ENCODE measurements at places on chromosomes 3 and 15.
A peak's percentile ranks its signal among the peaks of the same experiment; 100 is the strongest.

DNA sequence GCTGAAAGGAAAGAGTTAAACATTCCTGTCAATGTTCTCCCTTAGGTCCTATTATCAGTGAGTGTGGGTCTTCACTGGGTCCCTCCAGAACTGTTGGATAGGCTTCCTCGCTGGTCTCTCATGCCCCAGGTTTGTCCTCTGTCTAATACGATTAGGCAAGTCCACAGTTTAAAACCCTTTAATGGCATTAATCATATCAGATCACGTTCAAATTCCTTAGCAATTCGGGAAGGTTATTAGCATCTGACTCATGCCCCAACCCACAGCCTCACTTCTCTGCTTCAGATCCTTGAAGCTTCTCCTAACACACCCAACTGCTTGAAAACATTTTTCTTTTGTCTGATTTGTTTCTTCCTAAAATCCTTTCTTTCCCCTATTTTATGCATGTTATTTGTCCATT lies 224.3 kb upstream of the ATP10A start:
- DNase-seq, result no peak

GRCh38 chr3:169769287-169770181 lies at the start of gene ACTRT3:
Gene ACTRT3, minus strand, starts transcription at chr3:169769561. Its CDS starts 41 bp downstream, at chr3:169769520.
- DNase-seq, result peak; percentile 92

- no peak for DNase-seq
Observed at GRCh38 chr15:70837476-70837875, 16.5 kb downstream of the LARP6 start.

DNA sequence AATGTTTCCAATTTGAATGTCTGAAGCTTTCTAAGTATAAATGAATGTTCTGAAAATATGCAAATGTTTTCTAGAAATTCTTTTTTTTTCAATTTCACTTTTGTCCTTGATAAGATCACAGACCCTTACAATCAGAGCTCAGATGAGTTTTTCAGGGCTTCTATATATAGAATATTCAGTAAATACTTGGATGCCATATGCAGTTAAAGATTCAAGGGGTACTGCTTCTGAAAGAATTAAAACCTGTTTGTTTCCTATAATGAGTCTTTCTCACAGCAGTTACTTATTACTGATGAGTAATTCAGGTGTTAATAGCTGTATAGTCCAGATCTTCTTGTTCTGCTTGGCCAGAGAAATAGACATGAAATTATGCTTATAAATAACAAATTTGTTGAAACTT lies 812.6 kb downstream of the ZPLD1 start:
- no peak for DNase-seq

GRCh38 chr15:78654272-78654671 lies 13.3 kb upstream of the CHRNB4 start:
- DNase-seq, result no peak

- DNase-seq, result no peak
Observed at GRCh38 chr3:194080436-194080835, 55.5 kb upstream of the HES1 start.

GRCh38 chr15:98866511-98866910 lies 141.1 kb downstream of the PGPEP1L start:
- no peak for DNase-seq

- no peak for DNase-seq
Observed at GRCh38 chr3:77885381-77885780, 845.5 kb downstream of the ROBO2 start.

GRCh38 chr3:119559441-119559963 lies at the start of gene CD80:
Gene CD80, minus strand, starts transcription at chr3:119559614. Its CDS starts 1,886 bp downstream, at chr3:119557728.
- no peak for DNase-seq

DNA sequence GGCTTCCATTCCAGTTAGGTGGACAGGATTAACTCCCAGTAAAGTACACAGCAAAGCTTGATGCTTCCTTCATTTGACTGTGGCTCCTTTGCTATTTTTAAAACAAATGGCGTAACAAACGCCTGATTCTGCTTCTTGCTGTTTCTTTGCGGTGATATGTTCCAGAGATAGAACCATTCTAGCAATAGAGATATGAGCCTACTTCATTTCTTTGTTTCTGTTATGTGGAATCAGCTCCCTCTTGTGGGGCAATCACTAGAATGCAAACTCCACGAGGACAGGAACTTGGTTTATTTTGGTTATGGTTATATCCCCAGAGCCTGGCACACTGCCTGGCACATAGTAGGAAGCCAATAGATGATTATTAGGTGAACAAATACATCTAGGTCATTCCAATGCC lies 122.6 kb upstream of the SLC6A11 start:
- no peak for DNase-seq

- no peak for DNase-seq
Observed at GRCh38 chr3:143831994-143832393, 16.3 kb downstream of the SLC9A9 start.

GRCh38 chr3:120481081-120481480 lies 30.3 kb upstream of the FSTL1 start:
- no peak for DNase-seq

DNA sequence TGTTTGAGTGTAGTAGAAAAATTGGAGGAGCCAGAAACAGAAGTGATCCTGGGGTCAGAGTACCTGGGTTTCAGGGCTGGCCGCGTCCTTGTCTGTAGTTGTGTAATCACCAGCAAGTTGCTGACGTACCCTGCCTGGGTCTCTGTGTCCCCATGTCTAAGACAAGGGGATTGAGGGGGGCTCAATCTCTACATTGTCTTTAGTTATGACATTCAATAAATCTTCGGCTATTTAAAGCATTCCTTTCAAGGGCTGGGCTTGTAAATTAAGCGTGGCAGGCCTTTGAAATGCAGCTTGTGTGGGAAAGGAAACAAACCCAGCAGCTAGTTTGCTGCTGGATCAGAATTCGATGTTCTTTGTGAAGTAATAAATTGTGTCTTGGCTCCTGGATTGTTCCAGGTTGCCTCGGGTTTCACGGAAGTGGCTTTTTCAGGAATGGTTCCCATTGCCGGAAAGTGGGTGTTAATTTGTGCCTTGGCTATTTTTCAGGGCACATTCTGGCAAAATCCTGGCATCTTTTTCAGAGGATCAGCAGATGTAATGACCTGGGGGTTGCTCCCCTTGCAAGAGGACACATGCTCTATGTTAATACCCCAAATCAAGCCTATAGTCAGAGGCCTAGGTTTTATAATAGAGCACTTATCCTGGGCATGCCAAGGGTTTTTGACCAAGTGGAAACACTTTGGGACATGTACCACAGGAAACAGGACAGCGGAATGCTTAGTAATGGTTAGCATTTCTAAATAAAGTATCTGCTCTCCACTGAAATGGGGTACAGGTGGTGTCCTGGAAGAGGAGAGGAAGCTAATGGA lies 294.8 kb upstream of the NR2E3 start:
- DNase-seq, result no peak

DNA sequence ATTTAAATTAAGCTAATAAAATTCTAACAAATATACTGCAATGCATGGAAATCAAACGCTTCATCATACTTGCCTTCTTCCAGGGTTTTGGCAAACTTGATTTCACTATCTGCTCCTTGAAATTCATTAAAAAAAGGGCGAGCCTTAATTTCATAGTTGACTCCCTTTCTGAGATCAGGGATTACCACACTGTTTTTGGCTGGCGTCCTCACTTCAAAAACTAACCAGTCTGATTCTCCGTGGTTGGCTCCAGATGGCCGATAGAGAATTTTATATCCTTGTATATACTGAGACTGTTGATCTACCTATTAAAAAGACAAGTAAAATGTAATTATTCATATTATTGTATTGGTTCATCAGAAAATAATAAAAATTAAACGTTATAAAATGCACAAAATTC lies 1106.8 kb downstream of the ROBO1 start:
- DNase-seq, result no peak

- peak; percentile 47 for DNase-seq
Observed at GRCh38 chr3:179811321-179812095, 158.7 kb downstream of the USP13 start.

GRCh38 chr3:24387000-24387399 lies 107.7 kb downstream of the THRB start:
- no peak for DNase-seq

DNA sequence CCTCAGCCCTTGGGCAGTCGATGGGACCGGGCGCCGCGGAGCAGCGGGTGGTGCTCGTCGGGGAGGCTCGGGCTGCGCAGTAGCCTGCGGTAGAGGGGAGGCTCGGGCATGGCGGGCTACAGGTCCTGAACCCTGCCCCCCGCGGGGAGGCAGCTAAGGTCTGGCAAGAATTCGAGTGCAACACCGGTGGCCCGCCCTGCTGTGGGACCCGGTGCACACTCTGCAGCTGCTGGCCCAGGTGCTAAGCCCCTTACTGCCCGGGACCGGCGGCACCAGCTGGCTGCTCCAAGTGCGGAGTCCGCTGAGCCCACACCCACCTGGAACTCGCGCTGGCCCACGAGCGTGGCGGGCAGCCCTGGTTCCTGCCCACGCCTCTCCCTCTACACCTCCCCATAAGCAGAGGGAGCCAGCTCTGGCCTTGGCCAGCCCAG lies 377.7 kb upstream of the RBMS3 start:
- DNase-seq, result no peak

DNA sequence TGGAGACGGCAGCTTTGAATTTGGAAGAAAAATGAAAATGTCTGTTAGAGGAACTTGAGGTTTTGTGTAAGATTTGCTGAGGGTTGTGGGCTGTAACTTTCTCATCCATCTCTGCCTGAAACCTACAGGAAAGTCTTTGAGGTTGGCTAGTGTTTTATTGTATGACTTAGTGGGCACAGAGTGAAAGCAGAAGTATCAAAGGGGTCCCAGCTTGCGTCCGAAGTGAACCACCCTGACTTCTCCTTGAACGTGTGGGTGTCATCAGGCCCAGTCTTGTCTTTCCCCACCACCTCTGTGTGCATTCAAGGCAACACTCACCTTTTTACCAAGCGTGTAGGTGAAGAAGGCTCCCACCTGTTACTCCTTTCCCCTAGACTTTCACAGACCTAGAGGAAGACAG lies 682.1 kb upstream of the CFAP20DC start:
- DNase-seq, result no peak

GRCh38 chr3:138684396-138684795 lies 75.8 kb downstream of the FAIM start:
- no peak for DNase-seq

GRCh38 chr15:35477312-35478262 lies 68.4 kb downstream of the DPH6 start:
- DNase-seq, result no peak

DNA sequence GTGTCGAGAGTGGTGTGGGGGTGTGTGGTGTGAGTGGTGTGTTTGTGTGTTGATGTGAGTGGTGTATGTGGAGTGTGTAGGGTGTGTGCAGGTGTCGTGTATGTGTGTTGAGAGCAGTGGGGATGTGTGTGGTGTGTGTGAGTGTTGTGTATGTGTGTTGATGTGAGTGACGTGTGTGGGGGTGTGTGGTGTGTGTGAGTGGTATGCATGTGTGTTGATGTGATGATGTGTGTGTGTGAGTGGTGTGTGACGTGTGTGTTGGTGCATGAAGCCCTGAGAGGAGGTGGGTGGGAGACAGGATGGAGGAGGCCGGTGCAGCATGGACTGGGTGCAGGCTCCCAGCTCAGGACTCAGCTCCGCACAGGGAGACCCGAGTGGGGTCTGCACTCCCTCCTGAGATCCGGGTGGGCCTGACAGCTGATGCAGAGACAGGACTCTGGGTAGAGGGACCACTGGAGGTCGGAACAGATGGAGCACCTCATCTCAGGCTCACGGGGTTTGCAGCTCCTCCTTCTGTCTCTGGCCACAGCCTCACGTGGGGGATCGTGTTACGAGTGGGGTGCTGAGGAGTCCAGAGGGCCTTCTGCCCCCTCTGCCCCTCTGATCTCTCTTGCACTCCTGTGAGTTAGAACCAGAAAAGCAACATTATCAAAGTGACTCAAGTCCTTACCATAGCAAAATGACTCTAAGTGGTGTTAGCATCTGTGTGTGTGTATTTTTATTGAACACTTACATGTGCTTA lies 41.3 kb downstream of the ARNT2 start:
- no peak for DNase-seq

- DNase-seq, result no peak
Observed at GRCh38 chr3:62184559-62184958, 188.8 kb downstream of the FEZF2 start.

GRCh38 chr3:71710906-71711494 lies 14.2 kb downstream of the EIF4E3 start:
- DNase-seq, result peak; percentile 45

- DNase-seq, result no peak
Observed at GRCh38 chr3:55162031-55162795, 234.4 kb upstream of the LRTM1 start.

DNA sequence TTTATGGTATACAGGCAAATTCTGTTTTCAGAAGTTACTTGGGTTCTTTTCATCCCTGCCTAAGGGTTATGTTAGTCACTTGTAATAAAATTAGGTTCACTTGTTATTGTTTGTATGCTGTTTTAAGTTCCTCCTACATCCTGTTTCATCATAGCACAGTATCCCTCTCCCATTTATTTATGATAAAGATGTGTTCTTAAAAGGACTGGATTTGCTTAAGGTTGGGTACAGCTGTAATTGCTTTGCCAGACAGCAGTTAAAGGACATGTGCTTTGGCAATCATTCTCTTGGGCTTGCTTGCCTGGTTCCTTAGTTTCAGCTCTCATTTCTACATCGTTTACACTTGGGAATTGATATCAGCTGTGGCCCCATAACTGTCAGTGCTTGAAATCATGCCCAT lies 11.7 kb downstream of the ATP2C1 start:
- DNase-seq, result no peak
